Dorsolateral prefrontal cortex (tissue), 122 donors: ENCODE measurements at places on chromosomes 5 and 9. TPM values are rescaled to one million over a fixed set of nuclear protein-coding genes. Genes with fewer than 3 reads are reported as not detected.

The LCNL1 gene
- 23.0 TPM for total RNA-seq

The IFNB1 gene
- not detected for total RNA-seq

GRCh38 chr5:83767409-83767992 lies 46.8 kb upstream of the HAPLN1 start:
- DNase-seq, result no peak

- peak; percentile 78 for DNase-seq
These were observed 23.9 kb upstream of the MAPK9 start for GRCh38 chr5:180315762-180316212.

- no peak for DNase-seq
These were observed 34.3 kb downstream of the MTMR12 start for GRCh38 chr5:32278406-32278805.

GRCh38 chr5:180491496-180491895 lies 2.7 kb upstream of the CNOT6 start:
- no peak for DNase-seq

DNA sequence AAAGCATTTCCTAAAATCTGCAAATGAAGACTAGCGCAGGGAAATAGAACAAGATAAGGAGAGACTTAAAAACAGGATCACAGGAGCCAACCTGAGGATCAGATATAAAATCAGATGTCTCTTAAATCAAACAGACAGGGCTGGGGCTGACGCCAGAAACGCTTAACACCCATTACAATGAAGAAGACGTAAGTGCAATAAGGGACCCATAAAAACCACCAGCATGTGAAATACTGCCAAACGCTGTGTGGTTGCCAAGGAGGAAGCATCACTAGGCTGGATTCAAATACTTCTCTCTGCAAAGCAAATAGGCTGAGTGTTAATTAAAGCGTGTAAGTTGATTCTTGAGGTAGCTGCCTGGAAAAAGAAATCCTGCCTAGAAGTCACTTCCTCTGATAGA lies 74.4 kb upstream of the ATP10B start:
- DNase-seq, result no peak

DNA sequence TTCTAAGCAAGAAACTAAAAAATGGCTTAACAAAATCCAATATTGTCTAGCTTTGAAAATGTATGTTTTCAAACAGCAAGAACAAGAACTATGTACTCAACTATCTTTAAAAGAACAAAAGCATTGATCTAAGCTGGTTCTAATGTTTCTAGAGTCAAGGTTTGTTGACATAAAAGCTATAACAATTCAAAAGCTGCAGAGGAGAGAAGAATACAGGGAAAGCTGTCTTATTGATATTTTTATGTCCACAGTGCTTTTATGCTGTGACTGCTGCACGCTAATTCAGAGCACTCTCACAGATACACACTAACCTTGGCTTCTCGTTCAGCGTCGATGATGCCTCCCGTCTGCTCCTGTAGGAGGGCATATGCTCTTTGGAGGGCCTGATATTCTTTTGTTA lies 129.5 kb upstream of the DPYSL3 start:
- no peak for DNase-seq

The KIAA0825 gene
- total RNA-seq, result 11.8 TPM

DNA sequence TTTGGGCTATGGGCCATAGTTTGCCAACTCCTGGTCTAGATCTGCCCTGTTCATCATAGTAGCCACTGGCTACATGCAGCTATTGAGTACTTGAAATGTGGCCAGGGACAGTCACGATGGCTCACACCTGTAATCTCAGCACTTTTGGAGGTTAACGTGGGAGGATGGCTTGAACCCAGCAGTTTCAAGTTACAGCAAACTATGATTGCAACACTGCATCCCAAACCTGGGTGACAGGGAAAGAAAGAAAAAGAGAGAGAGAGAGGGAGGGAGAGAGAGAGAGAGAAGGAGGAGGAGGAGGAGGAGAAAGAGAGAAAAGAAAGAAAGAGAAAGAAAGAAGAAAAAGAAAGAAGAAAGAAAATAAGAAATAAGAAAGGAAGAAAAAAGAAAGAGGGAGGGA lies 5.1 kb upstream of the GMCL2 start:
- no peak for DNase-seq

The MTX3 gene
- 28.5 TPM for total RNA-seq

GRCh38 chr5:143581147-143581546 lies 177.7 kb upstream of the NR3C1 start:
- DNase-seq, result no peak

DNA sequence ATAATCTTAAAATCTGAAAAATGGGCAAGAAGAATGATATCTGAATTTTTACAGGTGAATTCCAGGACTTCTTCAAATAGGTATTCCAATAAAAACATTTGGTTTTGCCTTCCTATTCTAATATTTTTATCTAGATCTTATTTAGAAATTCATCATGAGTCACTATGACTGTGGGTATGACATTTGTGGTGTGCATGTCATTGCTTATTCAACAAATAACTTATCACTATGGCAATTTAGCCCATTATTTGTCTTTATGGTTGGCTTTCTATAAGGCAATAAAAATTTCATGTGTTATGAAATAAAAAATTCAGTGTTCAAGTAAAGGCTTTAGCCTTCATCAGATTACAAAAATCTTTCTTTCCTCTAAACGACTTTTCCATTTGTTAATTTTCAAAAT lies 1139.6 kb upstream of the NUDT12 start:
- DNase-seq, result no peak

DNA sequence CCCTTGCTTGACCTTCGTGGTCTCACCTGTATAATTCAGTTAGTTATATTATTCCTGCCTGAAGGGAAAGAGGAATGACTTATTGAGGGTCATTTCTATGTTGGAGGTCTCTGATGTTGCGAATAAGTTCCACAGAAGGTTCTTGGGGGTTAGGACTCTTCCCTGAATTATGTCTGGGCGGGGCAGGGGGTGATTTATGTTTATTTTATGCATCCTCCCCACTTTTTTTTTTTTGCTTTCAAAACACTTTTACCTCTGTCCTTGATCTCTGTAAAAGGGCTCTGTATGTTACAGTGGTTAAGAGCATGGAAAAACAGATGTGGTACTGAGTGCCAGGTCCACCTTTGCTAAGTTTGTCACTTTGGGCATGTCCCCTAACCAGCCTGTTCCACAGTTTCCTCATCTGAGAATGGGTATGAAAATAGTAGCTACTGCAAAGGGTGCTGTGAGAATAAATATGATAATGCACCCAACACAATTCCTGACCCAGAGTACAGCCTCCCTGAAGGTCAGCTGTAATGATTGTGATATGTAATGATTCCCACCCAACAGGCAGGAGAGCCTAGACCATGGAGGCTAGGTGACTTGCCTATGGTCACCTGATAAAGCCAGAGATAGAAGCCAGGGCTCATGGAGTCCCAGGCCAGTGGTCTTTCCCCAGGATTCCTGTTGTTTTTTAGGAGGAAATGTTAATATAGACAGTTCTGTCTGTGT lies 54.8 kb downstream of the SLC22A5 start:
- no peak for DNase-seq

DNA sequence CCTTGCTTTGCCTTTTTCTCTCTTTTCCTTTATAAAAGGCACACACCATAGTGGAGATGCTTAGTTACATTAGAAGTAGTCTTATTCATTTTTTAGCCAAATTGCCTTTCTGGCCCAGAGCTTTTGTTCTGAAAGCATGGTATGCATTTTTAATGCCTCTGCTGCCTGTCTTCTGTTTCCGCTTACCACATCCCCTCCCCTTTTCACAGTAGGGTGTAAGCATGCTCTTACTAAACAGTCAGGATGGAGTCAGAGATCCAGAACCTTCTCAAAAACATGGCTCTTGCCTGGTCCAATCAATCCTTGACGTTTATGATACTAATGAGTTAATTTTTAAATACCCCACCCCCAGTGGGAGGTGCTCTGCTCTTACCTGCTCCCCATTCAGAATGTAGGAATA lies 22.5 kb downstream of the PPP3R2 start:
- no peak for DNase-seq

DNA sequence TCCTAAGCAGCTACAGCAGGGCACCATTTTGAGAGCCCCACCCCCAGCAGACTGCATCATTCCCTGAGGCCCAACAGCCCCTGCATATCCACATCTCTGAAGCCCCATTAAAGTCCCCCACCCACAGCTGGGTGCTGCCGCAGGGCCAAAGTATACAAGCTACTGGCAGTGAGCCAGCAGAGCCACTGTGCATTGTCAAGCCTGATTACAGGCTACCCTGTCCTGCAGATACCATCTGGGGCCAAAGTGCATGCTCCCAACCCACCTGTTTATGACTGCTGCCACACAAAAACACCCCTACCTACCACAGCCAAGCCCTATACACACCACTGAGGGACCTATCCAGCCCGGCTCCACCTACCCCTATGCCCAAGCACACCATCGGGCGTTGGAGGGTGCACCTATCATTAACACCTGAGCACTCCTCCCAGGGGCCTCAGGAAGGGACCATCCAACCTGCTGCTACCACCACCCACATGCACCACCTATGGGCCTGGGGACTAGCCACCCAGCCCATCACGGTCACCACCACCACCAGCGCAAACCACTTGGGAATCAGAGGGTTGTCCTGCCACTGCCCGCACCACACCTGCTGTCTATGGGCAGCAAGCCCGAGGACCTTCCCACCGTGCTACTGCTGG lies 105.0 kb downstream of the PLPP1 start:
- no peak for DNase-seq

The SSBP2 gene
- 92.4 TPM for total RNA-seq

The TMEM245 gene
- total RNA-seq, result 68.0 TPM

DNA sequence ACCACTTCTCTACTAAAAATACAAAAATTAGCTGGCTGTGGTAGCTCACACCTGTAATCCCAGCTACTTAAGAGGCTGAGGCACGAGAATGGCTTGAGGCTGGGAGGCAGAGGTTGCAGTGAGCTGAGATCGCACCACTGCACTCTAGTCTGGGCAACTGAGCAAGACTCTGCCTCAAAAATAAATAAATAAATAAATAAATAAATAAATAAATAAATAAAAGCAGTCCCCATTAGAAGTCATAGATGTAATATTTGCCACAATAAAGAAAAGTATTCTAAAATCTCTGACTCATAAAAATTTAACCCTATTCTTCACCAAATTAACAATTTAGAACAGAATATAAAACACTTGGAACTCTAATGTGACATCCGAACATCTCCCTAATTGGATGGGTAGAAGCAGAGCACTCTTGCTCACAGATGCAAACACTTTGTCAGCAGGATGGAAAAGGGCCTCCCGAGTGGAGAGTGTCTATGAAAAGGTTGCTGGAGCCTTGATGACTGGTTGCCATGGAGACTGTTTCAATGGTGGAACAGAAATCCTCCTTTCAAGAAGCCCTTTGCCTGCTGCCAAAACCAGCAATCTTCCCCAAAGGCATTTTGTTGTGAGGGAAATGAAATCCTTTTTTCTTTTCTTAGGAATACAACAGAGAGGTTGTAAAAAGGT lies 38.9 kb upstream of the TRAF1 start:
- peak; percentile 58 for DNase-seq

- no peak for DNase-seq
These were observed 116.5 kb upstream of the LHFPL2 start for GRCh38 chr5:78765116-78765515.
